Stimulated activated CD8-positive, alpha-beta memory T cell treated with anti-CD3 and anti-CD28 coated beads, Interleukin-4, amount 100 ng/mL, for 24 hours (primary cell): ENCODE measurements at places on chromosomes 3 and 15.

DNA sequence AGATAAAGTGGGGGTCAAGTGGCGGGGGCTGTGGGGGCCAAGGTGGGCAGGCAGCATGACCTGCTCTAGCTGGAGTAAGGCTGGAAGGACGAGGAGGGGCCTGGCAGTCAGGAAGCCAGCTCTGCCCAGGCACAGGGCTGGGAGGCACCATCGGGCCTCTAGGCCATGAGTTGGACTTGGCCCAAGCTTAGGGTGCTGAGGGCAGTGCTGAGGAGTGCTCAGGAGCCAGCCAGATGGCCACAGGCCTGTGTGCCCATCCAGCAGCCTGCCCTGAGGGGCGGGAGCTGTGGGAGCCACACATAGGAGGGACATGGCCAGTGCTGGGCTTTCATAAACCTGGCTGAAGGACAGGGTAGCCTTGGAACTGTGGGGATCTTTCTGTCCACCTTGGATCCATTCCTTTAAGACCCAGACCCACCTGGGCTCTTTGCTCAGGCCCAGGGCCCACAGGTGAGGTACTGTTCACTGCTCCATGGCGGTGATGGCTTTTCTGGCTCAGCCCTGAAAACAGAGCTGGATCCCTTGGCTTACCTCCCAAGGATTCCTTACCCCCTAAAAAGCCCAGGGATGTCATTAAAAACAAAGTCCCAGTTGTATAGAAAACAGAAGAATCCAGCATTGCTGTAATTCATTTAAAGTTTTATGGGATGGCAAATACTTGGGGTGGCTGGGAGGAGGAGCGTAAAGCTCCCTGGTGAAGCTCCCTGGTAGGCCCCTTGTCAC lies 137.0 kb downstream of the DNAJB8 start:
- no peak for DNase-seq

GRCh38 chr3:184814214-184814613 lies 2.2 kb downstream of the VPS8 start:
- DNase-seq, result no peak

DNA sequence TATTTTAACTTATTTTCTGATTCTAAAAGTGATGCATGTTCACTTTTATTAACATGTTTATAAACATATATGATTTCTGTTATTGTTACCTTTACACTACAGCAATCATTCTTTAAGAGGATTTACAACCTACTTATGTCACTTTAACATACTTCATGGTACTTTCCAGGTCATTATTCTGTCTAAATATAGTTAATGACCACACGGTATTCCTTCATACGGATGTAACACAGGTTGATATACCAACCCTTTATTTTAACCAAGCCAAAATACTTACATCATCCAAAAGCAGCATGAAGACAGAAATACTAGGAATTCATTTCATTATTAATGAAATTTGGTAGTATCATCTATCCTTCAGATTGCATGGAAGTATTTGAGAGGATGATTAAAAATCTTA lies 18.6 kb downstream of the PIK3R4 start:
- DNase-seq, result no peak

- DNase-seq, result no peak
Measured at GRCh38 chr15:50059883-50060282, 59.1 kb downstream of the ATP8B4 start.

GRCh38 chr3:193903966-193904365 lies 232.0 kb upstream of the HES1 start:
- DNase-seq, result no peak

GRCh38 chr15:72809329-72809728 lies 25.8 kb upstream of the ADPGK start:
- DNase-seq, result no peak

DNA sequence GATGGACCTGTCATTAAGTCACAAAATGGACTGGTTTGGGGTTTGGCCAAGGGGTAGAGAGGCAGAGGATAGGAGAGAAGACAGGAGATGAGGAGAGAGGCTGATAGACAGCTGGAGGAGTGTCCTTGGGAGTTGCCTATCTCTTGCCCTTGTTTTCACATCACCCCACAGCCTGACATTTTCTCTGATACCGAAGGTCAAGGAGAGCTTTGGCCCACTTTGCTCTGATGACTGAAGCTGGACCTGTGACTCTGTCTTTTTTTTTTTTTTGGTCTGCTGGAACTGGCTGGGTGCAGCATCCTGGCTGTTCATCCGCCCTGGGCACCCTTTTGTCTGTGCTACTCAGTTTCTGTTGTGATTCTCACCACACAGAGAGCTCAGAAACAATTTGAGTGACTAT lies 5.1 kb downstream of the GPD1L start:
- no peak for DNase-seq

GRCh38 chr3:149411583-149411982 lies 34.1 kb upstream of the TM4SF1 start:
- no peak for DNase-seq

DNA sequence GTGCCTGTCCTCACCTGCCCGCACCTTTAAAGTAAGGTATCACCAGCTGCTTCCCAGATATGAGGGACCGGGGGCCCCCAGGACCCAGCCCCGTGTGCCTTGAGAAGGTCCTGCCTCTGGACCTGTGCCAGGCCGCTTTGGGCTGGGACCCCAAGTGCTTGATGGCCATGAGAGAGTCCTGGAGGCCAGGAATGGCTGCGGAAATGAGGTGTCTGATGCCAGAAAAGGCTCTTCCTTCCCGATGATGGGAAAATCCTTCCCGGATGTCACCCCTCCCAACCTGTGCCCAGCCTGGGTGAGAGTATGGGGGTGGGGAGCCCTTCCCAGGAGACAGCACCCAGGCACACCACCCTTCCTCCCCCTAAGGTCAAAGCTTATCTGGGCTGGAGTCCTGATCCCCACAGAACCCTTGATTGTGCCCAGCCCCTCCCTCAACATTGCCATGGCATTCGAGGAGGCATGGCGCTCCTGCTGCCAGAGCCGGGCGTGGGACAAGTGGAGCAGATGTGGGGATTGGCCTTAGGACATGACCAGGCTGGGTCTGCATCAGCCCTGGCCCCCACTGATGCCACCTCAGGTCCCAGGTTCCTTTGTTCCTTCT lies 14.2 kb downstream of the SEMA3F start:
- no peak for DNase-seq

GRCh38 chr3:159356606-159357005 lies 554.8 kb downstream of the MFSD1 start:
- DNase-seq, result no peak

GRCh38 chr3:129230311-129231019 lies 18.9 kb upstream of the COPG1 start:
- no peak for DNase-seq

DNA sequence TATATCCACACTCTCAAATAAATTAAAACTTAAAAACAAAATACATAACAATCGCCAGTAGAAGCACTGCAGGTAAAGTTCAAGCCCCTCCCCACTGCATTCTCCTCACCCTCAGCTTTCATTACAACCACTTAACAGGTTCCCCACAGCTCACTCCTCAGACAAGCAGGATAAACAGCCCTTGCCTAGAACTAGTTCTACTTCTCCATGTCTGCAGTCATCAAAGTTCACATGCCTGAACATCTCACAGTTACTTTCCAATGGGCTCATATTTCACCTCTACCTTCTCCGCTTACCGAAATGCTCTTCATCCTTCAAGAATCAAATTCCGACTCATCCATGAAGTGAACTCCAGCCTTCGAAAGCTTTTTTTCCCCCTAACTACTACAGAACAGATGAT lies 4.1 kb downstream of the YEATS2 start:
- DNase-seq, result no peak

- DNase-seq, result no peak
Measured at GRCh38 chr3:67647390-67647878, 7.0 kb downstream of the SUCLG2 start.

DNA sequence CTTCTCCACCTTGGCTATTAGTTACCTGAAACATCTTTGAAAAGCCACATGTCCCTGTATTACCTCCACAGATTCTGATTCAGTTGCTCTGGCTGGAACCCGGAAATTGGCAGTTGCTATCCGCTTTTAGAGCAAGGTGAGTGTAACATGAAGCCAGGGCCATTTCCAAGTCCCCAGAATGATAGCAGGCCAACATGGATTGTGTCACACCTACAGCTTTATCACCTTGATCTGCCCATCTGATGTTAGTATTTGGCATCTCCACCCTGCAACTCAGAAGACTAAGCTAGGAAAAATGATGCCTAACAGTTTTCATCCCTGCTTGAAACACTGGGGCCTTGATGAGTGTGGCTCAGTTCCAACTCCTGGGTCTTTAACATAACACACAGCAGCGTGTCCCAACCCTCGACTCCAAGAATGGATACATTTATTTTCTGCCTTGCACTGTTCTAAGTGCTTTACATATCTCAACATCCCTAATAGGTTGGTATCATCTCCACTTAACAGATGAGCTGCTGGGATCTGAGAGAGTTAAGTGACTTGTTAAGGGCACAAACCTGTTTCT lies 21.3 kb upstream of the NUDT16 start:
- DNase-seq, result no peak

- DNase-seq, result no peak
Measured at GRCh38 chr15:96736384-96736783, 405.9 kb downstream of the NR2F2 start.

- DNase-seq, result no peak
Measured at GRCh38 chr3:158548691-158549090, 22.3 kb upstream of the MLF1 start.

DNA sequence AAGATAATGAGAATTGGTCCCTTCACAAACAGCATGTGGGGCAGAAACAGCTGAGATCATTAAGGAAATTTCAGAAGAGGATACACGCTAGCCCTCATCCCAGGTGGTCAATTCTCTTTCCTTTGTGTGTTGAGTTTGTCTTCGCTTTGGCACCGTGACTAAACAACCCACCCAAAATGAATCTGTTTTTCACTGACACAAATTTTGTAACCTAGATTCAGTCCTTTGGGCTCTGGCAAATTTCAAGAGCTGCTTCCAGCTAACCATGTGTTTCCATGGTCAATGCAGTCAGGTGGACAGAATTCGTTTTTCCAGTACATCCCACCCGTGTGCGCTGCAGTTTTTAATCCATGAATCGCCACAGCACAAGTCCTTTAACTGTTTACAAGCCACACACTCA lies 435.4 kb downstream of the WDR72 start:
- no peak for DNase-seq

DNA sequence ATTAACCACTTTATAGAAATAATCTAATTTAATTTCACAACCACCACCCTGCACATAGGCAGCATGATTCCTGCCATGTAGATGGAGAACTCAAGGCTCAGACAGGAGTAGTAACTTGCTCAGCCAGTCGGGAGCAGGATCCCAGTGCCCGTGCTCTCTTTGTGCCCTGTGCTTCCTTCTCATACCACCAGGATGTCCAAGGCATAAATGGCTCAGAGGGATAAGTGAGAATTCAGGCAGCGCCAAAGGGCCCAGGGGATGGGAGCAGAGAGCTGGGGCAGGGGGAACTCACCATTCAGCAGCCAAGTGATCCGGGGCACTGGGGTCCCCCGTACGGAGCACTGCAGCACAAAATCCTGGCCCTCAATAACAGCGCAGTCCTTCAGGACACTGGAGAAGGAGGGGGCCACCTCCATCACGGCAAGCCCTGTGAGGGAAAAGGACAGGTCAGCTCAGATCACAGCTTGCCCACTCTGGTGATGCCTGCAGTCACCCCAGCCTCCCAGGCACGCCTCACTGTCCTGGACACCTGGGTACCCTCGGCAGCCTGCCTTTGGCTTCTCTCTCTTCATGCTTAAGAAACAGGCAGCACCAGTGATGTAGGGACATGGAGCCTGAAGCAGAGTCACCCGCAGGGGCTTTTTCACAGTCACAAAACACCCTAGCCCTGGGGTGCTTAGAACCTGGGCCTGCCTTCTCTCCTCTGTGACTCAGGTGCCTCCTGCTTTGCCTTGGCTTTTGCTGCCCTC lies 141.0 kb upstream of the HACD2 start:
- no peak for DNase-seq

DNA sequence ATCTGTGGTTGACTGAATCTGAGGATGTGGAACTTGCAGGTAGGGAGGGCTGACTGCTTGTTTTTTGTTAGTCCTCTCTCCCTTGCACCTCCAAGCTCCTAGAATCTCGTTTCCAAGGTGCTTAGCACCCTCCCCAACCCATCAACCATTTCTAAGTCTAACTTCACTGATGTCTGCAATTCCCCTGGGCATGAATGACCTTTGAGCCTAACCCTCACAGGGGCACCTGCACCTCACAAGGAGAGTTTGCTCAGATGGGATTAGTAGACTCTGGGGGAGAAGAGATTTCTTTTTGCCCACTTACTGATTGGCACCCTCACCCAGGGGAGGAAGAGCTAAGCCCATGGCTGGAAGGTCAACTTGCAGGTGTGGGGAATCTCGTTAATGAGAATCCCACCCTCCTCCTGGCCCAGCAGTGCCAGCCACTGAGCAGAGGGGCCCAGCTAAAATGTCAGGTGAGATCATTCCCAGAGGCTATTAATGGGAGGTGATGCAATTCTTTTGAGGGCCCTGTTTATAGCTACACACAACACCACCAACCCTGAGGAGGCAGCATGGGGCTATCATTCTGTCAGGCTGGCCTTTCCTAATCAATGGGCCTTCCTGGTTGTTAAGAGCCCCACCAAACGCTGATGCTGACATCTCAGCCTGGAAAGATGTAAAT lies 81.6 kb upstream of the HERC1 start:
- DNase-seq, result no peak

DNA sequence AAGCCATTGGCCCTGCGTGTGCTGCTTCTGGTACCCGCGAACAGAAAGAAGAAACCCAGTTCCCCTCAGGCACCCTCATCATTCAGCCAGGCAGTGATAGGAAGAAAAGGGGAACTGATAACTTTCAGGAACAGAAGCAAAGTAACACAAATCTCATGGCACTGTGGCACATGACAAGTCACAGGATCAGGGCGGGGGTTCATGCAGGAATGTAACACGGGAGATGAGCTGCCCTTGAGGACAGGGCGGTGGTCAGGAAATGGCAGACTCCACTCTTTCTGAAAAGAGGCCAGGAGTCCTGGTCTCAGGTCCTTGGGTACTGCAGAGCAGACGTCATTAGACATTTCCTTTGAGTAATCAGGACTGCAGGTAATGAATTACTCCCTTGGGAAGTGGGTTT lies 95.5 kb downstream of the CCNL1 start:
- DNase-seq, result no peak

DNA sequence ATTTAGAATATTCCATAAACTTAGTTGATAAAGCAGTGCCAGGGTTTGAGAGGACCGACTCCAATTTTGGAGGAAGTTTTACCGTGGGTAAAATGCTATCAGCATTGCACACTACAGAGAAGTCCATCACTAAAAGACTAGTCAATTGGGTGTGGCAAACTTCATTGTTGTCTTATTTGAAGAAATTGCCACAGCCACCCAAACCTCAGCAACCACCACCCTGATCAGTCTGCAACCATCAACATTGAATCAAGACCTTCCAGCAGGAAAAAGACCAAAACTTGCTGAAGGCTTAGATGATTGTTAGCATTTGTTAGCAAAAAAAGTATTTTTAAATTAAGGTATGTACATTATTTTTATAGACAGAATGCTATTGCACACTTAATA lies 60.5 kb downstream of the KLF13 start:
- no peak for DNase-seq

DNA sequence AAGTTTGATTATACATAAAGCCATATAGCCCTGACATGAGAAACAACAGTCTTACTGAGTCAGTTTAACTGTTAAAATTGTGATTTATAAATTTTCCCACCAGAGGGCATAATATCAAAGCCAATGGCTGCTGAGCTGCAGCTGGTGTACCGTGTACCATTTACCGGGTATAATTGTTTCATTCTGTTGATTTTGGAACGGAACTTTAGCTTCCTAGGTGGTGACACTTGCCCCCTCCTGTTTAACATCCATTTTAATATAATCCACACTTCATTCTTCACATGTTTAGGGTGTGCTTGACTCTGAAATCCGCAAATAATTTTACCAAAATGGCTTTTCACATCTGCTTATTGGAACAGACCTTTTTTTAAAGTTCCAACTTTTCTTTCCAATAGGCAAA lies 72.8 kb downstream of the SLC9A9 start:
- DNase-seq, result no peak

GRCh38 chr3:112115161-112115739 lies 17.8 kb downstream of the GCSAM start:
- DNase-seq, result no peak
